ENCODE measurements at places on chromosomes 13 and 19.

DNA sequence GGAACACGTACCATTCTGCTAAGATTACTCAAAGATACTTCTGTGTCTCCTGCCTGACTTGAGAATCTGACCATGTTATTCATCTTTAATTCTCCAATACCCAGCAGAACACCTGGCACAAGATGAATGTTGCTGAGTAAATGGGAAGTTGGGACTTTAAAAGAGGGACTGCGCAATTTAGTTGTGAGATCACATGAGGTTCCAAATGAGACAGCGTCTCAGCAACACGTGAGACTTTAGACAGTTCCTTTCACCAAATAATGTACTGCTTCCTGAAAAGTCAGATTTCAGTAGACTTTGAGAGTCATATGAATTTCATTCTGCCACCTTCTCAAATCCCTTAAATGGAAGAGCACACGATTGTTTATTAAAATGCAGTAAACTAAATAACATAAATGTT is 36.7 kb downstream of the DOCK9 start:
- DNase-seq = peak; percentile 28

GRCh38 chr19:31337008-31337914 is 12.0 kb downstream of the TSHZ3 start:
- DNase-seq = no peak

GRCh38 chr19:2171349-2172145 is 7.8 kb downstream of the DOT1L start:
- peak; percentile 32 for DNase-seq

DNA sequence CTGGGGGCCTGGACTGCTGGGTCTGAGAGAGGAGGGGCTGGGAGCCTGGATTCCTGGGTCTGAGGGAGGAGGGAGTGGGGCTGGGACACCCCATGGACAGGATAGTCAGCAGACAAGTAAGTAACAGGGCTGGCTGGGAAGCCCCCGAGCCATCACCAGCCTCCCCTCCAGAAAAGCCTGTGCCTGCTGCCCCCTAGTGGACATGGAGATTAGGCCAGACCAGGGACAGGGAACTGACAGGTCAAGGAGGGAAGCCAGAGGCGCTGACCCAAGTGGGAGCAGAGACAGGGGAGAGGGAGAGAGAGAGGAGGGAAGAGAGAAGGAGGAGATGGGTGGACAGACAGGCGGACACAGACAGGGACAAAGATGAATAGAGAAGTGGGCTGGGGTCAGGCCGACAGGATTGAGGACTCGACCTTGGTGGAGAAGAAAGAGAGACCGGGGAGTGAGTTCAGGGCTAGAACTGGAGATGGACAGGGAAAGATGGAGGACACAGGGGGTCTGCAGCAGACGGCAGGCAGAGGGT is 6.7 kb upstream of the ERFL start:
- DNase-seq = peak; percentile 55

DNA sequence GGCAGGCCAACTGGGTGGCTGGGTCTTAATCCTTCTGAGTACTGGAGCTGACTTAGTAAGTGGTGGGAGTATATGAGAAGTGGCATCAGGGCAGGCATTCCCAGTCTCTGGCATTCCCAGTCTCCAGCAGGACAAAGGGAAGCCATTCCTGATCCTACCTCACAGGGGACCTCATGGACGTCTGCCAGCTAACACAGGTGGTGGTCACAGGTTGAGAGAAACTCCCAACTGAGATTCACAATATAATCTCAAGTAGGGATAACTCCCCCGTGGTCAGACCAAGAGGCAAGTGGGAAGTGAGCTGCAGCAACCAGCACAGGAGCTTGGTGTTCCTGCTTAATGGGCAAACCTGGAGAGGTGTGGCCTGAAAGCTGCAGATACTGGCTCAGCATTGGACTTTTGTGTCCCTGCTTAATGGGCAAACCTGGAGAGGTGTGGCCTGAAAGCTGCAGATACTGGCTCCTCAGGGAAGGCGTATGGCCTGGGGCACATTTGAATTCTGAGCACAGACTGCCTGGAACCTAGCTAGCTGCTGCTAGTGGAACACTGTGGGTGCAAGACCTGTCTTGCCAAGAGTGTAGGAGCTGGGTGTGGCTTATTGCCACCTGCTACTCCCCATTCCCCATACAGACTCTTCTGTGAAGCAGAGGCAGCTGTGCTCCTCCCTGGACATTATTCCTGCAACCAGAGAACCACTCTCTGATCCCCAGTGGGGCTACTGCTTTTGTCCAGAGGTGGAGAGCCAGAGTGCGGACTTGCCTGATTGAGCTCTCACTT is 25.9 kb upstream of the OR10H2 start:
- no peak for DNase-seq

- DNase-seq = no peak
Observed at GRCh38 chr19:23393121-23393520, 2.1 kb downstream of the ZNF91 start.

DNA sequence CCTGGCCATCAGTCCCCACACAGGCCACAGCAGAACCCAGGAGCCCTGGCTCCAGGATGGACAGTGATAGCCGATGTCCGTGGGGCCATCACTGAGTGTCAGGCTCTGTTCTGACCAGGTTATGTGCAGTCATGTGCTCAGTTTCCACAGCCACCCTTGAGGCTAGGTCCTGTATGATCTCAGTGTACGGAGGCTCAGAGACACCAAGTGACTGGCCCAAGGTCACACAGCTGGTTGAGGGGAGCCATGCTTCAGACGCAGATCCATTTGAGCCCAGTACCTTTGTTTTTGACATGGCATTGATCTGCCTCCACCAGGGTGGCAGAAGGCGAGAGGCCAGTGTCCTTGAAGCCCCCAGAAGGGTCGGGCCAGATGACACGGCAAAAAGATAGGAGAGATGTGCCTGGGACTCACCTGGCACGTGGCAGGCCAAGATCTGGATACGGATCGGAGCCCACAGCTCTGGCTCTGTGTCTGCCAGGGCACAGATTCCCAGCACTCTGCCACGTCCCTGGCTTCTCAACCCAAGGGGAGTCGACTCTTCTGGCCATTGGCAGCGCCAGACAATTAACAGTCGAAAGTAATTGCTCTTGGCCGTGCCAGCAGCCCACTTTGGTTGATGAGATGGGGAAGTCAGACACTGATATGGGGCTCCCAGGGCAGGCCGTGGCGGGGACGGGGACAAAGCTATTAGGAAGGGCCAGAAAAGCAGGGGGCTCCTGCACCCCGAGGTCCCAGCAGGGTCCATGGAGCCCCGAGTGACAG is 15.6 kb downstream of the EVI5L start:
- DNase-seq = no peak

GRCh38 chr13:95251641-95252040 is 49.6 kb downstream of the ABCC4 start:
- no peak for DNase-seq

DNA sequence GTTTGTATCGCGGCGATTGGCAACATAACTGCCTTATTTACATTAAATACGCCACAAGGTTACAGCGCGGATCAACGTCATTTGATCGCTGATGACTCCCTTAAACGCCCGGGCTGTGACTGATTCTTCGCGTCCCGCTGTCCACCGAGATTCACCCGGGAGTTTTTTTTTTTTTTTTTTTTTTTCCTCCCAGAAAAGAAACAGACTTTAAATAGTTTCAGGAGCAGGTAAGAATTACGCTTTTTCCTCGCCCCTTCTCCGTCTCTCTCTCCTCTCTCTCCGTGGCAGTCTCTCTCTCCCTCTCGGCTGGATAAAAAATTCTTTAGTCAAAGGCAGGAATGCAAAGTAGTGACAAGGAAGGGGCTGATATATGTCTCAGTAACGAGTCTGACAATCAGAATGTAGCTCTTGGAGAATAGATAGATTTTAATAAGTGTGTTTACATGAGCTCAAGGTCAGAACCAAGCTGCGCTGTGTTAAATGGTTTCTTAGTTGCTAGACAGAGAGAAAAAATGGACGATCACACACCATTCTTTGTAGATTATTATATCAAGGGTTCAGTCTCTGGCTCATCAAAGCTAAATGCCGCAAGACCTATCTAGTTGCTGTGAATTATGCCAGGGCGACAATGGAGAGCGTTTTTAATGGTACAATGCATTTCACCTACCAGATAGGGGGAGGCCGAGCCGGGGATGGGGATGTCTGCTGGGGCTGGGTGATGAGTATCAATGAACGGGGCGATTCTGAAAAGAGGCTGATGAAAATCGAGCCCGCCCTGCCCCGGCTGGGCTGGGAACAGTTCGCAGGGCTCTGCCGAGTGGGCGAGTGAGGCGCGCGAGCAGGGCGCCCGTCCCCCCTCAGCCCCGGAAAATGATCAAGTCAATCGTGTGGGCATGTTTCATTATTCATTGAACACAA is 147.2 kb upstream of the ZNF536 start:
- no peak for DNase-seq

Data from inflammatory macrophage treated with lipopolysaccharide for 1 hour (primary cell).